Activated CD4-positive, alpha-beta memory T cell treated with anti-CD3 and anti-CD28 coated beads for 36 hours (primary cell): ENCODE measurements at places on chromosomes 12 and 14.

GRCh38 chr12:9333161-9333560 lies 125.0 kb upstream of the PZP start:
- DNase-seq = no peak

DNA sequence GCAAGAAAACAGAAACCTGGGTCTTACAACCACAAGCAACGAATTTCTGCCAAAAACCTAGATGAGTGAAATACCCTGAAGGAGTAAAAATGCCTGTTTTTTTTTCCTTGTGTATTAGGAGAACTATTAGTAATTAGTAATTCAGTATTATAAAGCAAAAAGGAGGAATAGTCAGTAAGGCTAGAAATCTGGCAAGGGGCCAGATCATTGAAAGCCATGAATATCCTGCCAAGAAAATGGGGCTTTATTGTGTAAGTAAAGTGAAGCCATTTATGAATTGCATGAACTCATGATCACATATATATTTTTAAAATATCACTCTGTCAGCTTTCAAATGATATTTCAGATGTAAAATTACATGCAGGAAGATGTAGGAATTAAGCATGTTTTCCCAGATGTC lies 57.9 kb downstream of the TXNDC16 start:
- no peak for DNase-seq

DNA sequence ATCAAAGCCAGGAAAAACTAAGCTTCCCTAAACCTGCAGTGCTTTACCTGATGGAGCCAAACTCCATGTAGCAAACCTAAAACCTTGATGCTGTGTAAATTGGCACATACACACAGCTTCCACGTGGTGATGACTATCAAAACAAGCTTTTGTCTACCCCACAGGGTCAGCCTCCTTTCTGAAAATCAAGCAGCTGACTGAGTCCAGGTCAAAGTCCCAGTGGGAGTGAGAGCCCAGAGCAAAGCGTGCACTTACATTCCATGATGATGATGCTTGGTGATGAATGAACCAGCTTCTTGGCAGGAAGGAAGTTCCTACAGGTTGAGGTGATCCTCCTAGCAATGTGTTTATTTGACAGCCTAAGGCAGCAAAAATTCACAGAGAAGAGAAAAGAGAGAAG lies 630.0 kb upstream of the TBX3 start:
- DNase-seq = no peak

- no peak for DNase-seq
These were observed 163.8 kb upstream of the KITLG start for GRCh38 chr12:88743946-88744685.

DNA sequence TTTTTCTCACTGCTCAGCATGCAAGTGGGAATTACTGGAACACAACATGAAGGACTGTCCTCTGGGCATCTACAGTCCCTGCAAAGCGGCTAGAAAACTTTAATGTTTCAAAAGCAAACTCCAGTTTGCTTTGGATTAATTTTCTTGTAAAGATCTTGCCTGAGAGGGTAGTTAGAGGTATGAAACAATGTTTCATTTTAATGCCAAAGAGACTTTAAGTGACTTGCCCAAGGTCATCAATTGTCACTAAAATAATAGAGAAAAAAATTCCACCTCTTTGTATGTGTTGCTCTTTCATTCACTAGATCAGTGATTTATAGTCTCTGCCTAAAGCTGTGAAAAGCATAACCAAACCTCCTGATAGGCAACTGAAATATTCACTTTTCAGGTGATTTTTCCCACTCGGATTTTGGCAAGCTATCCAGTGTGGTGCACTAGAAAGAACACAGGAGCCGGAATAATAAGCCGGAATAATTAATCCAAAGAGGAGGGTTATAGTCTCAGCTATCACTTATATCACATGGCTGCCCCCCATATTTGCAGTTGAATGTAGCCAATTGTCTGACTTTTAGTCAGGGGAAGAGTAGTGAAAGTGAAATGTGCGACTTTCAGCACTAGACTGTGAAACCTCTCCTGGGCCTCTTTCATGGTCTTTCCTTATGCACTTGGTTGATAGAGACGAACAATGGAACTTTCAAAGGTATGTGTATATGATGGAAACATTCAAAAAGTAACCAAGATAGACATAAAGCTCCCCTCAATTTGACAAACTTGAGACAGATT lies 107.7 kb downstream of the SLC6A15 start:
- DNase-seq = no peak

- no peak for DNase-seq
These were observed 91.5 kb downstream of the UNC79 start for GRCh38 chr14:93522221-93522620.
